Activated CD8-positive, alpha-beta memory T cell treated with anti-CD3 and anti-CD28 coated beads for 4 hours (primary cell): ENCODE measurements at places on chromosomes 4 and X.

GRCh38 chr4:4269331-4269731, 20.6 kb downstream of the LYAR start:
- no peak for DNase-seq

GRCh38 chr4:34720571-34720970, 1523.7 kb downstream of the ARAP2 start:
- no peak for DNase-seq

- no peak for DNase-seq
Observed at GRCh38 chrX:154486052-154486395, 391 bp downstream of the UBL4A start.

DNA sequence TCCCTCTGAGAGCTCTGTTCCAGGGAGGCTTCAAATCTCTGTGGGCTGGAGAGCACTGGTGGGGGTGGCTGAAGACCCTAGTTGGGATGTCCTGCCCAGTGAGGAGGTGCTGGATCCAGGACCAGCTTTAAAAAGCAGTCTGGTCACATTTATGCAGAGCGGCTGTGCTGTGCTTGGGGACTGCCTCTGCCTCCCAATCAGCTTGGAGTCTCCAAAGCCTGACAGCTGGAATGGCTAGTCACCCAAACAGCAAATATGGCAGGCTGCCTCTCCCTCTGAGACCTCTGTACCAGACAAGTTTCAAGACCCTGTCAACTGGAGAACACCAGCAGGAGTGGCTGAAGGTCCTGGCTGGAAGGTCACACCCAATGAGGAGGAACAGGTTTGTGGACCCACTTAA, 848.1 kb upstream of the DIAPH2 start:
- no peak for DNase-seq

DNA sequence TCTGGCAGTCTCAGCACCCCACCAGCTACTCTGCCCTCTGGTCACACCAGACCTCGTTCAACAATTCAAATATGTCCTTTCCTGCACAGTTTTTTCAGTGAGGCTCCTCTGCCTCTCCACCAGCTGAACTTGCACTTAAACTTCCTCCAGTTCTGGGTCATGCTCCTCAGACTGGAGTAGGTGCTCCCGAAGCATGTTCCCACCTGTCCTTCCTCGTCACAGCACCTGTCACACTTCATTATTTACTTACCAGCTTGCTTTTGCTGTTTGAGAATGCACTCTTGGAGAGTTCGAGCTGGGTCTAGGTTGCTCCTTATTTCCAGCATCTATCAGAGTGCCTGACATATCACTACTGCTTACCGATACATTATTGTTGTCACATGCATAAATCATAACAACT, 144.8 kb upstream of the TTC29 start:
- no peak for DNase-seq

DNA sequence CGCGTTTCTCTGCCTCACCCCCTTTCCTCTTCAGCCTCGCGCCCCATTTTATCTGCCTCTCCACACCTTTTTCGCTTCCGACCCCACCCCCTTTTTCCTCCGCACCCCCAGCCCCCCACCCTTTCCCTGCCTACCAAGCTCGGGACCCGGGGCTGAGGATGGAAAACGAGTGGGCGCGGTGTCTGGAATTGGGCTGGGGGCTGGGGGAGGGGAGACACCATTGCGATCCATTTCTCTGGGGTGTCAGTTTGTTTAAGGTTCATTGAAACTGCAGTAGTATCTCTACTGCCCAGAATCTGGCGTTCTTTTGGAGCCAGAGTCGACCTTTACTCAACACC, 707 bp downstream of the SLC9A6 start:
- DNase-seq: no peak

DNA sequence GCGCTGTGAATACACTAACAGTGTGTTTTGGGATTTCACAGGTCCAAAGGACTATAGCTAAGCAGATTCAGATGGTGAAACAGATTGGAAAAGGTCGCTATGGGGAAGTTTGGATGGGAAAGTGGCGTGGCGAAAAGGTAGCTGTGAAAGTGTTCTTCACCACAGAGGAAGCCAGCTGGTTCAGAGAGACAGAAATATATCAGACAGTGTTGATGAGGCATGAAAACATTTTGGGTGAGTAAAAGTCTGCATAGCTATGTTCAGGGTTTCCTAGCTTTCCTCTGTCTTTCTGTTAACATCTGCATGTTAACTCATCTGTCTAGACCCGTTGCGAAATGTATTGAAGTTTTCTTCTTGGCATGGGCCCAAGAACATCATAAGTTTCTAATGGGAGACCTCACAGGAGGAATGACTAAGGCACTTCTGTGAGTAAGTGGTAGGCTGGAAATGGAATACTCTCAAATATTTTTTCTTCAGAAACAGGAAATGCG, 372.1 kb downstream of the BMPR1B start:
- DNase-seq: no peak

DNA sequence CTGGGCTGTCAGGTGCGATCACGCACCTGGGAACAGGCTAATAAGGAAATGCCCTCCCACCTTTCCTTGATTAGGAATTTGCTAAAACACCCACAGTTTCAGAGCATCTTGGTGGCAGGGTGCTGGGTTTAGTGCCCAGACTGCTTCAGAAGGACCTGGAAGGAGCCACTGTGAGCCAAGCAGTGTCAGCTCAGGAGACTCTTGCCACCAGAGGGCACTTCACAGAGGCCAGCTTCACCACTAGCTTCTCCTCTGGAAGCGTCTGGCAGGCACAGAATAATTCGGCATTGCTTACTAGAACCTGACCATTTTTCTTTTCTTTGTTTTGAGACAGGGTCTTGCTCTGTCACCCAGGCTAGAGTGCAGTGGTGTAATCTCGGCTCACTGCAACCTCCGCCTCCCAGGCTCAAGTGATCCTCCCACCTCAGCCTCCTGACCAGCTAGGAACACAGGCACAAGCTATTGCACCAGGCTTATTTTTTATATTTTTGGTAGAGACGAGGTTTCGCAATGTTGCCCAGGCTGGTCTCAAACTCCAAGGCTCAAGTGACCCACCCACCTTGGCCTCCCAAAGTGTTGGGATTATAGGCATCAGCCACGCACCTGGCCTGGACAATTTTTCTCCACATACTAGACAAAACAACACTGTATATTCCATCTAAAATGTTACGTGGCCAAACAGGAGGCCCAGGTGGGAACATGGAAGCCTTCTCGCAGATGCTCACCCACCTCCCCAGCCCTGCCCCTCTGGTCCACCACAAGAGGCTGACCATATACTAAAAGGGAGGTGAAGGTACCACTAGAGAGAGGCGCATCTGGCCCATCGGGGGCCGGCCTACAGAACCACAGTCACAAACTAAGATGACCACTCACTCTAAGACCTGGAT, 14.1 kb downstream of the NOP14 start:
- DNase-seq: no peak
